HL-60 (cell line): ENCODE measurements at places on chromosomes 13 and 19.

- DNase-seq, result no peak
These were observed 29.7 kb upstream of the FXYD3 start for GRCh38 chr19:35085947-35086346.

- DNase-seq, result peak; percentile 85
These were observed at the start of gene TGFB1 for GRCh38 chr19:41353466-41354342. Gene TGFB1, minus strand, starts transcription at chr19:41353922. Its CDS starts 878 bp downstream, at chr19:41353044.

DNA sequence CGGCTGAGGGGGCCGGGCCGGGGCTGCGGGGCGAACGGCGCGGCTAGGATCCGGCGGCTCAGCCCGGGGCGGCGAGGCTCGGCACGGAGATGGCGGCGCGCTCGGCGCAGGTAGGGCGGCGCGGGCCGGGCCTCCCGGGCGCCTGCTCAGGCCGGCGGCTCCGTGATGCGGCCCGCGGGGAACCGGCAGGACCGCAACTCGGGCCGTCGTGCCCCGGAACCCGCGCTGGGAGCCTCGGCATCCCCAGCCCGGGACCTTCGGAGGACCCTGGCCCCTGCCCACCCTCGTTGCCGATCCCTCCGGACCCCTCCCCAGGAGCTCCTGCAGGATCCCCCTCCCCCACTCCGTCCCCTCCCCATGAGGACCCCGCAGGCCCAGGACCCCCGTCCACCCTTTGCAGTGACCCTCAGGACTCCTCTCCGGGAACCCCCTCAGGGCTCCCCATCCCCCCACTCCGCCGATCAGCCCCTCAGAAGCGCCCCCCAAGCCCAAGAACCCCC is 304 bp downstream of the EVI5L start:
- no peak for DNase-seq

DNA sequence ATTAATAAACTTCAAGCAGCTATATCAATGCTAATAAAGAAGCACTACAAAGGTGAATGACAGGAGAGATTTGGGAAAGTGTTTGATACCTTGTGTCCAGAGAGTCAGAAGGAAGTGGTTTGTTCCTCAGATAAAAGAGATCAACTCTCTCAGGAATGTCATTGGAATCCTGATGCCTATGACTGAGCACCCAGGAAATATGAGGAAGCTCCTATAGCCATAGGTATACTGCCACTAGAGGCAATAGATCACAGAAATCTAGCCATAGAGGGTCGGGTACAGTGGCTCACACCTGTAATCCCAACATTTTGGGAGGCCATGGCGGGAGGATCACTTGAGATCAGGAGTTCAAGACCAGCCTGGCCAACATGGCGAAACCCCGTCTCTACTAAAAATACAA is 612.6 kb downstream of the DACH1 start:
- no peak for DNase-seq

DNA sequence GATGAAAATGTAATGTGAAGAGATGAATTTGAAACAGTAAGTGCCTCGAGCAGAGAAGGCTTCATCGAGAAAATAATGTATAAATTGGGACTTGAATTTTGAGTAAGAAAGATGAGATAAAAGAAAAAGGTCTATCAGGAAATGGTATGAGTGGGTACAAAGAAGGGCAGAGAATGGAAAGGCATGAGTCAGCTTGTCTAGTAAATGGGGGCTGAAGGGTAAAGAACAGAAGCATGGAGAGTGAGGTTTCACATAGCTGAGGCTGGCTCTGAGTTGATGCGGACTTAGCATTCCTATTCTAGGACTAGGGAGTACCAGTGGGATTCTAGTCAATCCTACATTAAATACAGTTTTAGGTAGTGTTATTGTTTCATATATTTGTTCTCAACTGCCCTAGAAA is 85.8 kb downstream of the ZC3H13 start:
- no peak for DNase-seq

DNA sequence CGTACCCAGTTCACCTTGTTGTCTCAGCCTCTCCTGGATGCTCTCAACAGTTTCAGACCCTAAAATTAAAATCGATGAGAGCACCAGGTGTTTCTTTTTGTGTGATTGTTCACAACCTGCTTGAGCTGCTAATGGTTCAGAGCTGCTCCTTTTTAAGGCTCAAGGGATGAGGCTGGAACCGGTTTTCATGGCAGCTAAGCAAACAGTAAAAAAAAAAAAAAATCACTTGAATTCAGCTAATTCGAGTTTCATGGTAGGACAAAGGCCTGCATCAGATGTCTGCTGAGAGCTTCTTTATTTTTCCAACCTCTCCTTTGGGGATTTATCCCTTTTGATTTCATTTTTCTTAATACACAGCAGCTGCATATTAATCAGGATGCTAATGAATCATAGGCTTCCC is 6.5 kb downstream of the SYCE2 start:
- DNase-seq, result no peak

- no peak for DNase-seq
These were observed 11.4 kb downstream of the VSTM2B start for GRCh38 chr19:29537181-29537580.

- DNase-seq, result no peak
These were observed 104.6 kb downstream of the COL4A2 start for GRCh38 chr13:110411688-110412059.

- no peak for DNase-seq
These were observed 33.5 kb upstream of the CSNK1A1L start for GRCh38 chr13:37138926-37139325.

- no peak for DNase-seq
These were observed 123.0 kb downstream of the KL start for GRCh38 chr13:33139184-33139583.

DNA sequence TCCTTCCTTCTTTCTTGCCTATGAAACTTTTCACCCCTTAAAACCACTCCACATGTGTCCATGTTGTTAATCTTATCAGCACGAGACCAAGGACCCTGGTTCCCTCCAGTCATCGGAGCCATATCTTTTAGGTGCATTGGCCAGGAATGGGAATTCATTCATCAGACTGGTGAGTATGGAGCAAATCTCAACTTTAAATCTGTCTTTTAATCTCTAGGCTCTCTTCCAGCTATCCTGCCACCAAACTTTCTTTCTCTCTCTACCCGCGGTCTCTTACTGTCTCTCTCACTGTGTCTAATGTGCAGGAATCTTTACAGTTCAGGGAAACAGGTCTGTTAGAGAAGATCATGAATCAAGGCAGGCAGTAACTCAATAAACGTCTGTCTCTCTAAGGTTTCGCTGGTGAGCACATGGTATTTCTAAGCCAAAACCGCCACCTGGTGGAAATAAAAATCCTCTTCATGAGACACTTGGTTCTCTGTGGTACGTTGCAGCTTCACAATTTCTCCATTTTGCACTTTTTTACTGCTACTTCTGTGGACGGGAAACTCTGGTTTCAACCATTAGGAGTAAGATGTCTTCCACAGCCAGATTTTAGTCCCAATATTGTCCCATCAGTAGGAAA is 16.1 kb downstream of the LGALS16 start:
- DNase-seq, result peak; percentile 3

DNA sequence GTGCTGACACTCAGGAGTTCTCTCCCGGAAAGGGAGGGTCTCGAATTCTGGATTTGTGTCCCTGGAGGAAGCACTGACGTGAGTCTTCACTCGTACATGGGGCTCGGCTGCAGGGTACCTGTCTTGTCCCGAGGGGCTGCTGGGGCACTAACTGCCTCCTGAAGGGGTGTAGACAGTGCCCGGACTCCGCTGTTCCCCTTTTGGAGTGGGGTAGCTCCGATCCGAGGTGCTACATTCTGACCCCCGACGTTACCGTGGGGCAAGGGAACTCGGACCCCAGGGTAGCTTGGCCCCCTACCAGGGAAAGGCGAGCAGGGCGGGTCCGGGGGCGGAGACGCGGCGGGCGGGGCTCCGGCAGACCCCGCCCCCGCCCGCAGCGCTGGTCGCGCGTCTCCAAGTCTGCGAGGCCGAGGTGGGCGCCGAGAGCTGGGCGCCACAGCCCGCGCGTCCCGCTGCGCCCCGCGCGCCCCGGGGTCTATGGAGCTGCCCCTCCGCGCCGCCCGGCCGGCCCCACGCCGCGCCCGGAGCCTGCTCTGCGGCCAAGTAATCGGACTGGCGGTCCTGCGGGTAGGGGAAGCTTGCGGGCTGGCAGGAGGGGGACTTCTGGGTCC is at the start of gene NPAS1:
NPAS1 (plus strand) TSS at position 407 of the 611 bp plus-strand sequence. CDS start 1,211 bp downstream, outside the sequence.
- DNase-seq, result no peak

DNA sequence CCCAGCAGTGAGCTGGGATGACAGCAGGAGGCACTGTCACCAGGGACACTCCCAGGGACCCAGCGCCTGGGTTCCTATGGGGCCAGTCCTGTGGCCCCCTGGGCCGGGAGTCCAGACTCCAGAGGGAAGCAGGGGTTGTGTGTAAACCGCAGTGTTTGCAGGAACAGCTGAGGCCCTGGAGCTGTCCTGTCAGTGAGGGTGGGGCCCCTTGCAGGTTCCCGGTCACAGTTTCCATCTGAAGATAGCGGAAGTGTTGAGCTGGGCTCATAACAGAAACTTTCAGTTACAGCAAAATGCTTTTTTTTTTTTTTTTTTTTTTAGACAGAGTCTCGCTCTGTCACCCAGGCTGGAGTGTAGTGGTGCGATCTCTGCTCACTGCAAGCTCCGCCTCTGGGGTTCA is 17.7 kb upstream of the CSNK1G2 start:
- peak; percentile 90 for DNase-seq

GRCh38 chr13:106108346-106108745 is 427.1 kb downstream of the EFNB2 start:
- no peak for DNase-seq

DNA sequence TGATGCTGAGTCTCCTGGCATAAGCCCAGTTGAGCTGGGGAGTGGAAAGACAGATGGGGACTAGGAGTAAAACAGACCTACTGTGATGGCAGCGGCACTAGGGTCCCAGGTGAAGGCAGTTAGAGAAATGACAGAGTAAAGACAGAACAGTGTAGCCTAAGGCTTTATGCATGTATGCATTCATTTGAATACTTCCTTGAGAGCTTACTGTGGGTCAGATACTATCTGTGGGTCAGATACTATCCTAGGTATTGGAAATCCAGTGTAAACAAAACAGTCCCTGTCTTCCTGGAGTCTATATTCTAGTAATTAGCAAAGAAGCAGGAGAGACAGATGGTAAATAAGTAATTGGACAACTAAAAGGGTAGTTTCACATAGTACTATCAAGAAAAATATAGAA is 73.7 kb upstream of the LRCH1 start:
- no peak for DNase-seq
